Stimulated activated CD4-positive, alpha-beta T cell treated with anti-CD3 and anti-CD28 coated beads, TNF-alpha, amount 100 ng/mL, for 24 hours (primary cell): ENCODE measurements at places on chromosomes 13 and 19.

DNA sequence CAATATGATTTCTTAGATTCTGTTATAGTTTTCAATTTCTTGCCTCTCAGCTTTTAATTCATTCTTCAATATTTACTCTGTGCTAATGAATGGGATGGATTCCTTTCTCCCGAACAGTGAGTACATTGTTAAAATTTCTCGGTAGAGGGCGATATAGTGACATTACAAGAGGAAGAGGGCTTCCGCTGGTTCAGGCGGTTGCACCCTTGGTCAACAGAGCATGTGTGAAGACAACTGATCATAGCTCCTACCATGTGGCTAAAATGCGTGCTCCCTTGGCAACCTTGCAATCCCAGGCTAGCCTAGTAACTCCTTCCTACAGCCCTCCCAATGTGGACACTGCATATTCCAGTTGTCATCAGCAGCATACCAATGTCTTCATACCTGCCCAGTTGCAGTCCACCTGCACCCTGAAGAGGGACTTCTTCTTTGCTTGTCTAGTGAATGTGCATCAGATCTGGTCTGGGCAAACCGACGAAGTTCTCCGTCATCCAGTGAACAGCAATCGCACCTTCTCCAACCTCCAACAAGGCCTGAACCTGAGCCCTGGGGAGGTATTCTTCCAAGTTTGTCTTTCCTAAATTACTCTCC lies 653.0 kb upstream of the GPC6 start:
- no peak for DNase-seq

DNA sequence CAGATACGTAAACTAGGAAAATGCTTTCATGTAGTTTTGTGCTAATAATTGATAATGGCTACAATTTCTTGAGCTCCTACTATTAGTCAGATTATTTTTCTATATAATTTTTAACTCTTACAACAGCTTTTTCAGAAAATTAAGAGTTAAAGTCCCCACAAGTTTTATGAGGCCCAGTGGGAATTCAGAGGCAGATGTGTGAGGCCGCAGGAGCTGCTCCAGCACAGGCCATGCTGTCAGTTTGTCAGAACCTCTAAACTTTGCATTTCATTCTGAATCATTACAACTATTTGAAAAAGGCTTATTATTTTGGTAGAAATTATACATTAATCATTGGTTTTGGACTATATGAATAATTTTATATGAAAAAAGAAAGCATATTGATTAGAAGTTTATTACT lies 370.8 kb downstream of the MYO16 start:
- no peak for DNase-seq

DNA sequence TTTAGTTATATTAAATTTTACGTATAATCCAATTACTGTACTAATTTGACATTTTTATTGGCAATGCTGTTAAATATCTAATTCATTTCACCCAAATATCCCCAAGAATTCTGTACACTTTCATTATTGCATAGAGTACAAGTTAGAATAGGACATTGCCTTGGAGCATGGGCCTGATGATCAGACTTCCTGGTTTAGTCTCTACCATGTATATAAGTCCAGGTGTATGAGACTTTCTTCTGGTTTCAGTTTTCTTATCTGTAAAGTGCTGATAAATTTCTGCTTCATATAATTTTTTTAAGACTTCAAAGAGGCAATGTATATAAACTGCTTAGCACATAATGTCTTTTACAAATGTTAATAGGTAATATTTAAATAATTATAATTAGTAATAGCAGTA lies 179.4 kb downstream of the KLF12 start:
- no peak for DNase-seq

DNA sequence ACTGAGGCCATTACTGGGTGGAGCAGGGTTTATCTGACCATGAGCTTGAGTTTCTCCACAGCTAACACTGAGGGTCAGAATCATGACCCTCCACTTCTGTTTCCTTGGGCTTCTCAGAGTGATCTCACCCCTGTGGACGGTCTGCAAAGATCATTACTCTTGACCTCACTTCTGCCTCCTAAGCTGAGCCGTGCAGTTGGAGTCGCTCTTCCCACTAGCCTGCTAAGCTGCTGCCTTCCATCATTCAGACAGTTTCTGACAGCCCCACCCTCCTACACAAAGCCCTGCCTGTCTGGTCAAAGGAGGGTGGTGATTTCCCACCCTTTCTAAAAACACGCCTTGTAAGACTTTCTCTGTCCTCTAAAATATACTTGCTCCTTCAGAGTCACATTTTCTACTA lies 9.3 kb upstream of the FRY start:
- no peak for DNase-seq

DNA sequence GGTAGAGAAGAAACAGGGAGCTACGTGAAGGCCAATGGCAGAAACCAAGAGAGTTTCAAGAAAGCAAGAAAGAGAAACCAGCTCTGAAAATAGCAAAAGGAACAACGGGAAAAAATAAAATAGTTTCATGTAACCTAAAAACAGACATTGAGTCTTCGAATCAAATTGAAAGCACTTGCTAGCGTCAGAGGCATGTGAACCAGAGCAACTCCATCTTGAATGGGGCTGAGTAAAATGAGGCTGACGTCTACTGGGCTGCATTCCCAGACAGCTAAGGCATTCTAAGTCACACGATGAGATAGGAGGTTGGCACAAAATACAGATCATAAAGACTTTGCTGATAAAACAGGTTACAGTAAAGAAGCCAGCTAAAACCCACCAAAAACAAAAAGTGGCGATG lies 7.3 kb upstream of the PMIS2 start:
- DNase-seq = no peak

GRCh38 chr19:3684054-3684816 lies 16.0 kb downstream of the PIP5K1C start:
- DNase-seq = no peak

DNA sequence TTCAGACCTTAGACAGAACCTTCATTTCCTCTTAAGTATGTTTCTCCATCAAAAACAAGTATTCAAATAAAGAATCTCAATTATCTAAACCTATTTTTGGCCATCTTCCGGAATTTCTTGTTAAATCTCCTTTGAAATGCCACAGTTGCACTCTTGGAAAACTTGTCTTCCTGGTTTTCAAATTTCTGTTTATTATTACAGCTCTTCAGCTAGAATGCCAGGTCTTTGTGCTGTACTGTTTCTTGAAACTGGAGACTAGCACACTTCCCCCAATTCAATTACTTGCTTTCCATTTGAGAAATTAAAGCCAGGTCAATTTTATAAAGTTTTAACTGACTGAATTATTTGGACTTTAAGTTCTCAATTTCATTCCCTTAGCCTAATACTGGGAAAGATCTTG lies 10.2 kb downstream of the KCNRG start:
- DNase-seq = no peak

DNA sequence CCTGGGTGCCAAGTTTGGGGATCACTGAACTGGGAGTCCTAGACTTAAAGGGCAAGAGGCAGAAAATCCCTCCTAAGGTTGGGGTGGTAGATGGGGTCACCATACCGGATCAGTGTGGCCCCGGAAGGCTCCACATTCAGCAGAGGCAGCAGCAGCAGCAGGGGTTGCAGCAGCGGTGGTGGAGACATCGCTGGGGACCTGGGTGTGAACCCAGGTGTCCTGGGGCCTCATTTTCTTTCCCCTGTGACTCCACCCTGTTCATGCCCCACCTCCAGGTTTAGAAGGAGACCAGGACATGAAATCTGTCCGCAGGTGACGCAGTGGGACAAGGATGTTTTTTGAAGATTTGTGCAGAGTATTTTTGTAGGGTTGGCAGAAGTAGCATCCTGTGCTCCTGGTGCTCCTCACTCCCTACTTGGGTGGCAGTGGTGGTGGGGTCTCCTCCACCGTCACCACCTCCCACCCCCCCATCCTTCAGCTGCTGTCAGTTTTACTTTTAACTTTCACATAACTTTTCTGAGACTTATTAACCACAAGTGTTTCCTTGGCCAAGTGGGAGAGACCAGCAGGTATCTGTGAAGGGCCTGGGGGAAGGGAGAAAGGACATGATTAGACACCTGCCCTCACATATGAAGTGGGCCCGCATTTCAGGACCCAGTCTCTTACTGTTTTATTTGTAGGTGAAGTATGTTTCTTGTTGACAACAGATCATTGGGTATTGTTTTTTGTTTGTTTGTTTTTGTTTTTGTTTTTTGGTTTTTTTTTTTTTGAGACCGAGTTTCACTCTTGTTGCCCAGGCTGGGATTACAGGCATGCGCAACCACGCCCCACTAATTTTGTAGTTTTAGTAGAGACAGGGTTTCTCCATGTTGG lies at the start of gene NAPSA:
Gene NAPSA (minus strand): TSS at position 206 of the 873 bp plus-strand sequence. CDS start 18 bp downstream, at position 188.
- no peak for DNase-seq

DNA sequence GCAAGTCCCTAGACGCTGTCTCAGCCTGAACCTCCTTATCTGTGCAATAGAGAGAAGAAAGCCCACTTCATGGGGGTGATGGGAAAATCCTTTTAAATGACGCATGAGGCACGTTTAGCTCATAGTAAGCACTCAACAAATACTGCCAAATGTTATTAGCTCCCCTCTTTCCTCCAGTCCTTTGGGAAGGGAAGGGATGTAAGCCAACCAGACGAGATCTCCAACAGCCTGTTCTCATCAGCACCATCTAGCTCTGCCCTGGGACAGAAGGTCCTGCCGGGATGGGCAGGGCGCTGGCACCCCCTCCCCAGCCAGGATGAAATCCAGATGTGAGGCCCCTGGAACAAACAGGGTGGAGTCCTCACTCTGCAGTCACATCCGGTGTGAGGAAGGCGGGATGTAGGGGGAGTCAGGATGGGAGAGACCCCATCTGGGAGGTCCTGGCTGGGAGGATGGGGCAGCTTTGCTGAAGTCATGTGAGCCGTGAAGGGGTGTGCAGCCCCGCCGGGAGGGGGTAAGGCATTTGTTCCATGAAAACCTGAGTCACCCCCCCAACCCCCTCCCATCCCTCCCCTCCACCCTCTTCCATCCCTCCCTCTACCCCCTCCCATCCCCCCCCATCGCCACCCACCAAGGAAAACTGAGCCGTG lies 4.6 kb downstream of the S1PR2 start:
- DNase-seq = no peak

- no peak for DNase-seq
Observed at GRCh38 chr19:19538785-19539166, 711 bp downstream of the CILP2 start.

GRCh38 chr13:102977471-102977870 lies 88.7 kb downstream of the SLC10A2 start:
- no peak for DNase-seq

DNA sequence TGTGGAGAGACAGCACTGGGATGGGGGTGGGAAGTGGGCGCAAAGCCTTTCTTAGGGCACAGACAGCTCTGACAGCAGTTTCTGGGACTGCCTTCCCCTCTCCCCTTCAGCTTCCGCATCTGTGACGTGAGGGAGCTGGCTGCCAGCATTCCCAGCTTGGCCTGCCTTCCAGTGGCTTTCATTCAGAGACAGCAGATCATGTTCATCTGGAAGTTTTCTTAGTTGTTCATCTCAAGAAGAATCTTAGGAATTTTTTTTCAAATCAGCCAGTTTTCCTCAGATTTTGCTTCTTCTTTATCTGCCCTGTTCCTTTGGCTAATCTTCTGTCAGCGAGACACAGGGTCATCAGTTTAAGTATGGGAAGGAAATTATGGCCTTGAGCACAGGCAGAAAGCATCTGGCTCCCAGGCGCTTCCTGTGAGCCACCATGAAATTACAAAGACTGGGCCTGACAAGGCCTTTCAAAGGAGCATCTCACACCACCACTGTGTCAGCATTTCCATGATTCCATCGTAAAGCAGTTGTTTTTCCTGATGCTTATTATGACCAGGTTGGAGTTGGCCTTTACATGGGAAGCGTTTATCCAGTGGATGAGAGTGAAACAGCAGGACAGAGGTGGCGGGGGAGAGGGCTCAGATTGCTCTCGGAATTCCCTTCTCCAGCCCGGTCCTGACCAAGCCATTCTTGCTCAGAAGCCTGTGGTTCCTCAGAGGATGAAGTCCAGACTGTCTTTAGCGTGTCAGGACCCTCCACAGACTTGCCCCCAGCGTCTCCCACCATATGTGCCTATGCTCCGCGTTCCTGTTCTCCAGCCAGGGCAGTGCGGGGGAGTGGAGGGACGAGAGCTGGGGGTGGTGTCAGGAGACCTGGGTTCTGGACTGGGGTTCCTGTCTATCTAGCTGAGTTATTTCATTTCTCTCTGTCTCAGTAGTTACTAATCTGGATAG lies 43.6 kb downstream of the ARHGAP35 start:
- no peak for DNase-seq

GRCh38 chr13:41460074-41460465 lies 2.7 kb downstream of the RGCC start:
- DNase-seq = no peak

- DNase-seq = no peak
Observed at GRCh38 chr19:51024924-51025323, 1.5 kb downstream of the KLK11 start.

GRCh38 chr19:42324655-42325307 lies 654 bp upstream of the MEGF8 start:
- DNase-seq = no peak

- DNase-seq = no peak
Observed at GRCh38 chr19:29329460-29330134, 116.6 kb upstream of the UQCRFS1 start.

DNA sequence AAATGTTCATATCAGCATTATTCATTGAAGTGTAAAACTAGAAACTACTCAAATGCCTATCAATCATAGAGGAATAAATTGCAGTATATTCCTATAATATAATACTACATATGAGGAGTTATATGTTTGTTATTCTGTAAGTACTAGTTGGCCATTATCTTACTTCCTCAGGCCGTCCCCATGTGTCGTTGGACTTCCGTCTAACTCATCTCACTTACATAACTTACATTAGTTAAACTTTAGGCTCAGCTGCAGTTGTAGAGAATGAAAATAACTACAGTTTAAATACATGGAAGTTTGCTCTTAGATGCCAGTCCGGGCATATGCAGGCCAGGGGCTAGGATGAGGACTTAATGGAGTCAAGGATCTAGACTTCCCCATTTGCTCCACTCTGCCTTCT lies 8.6 kb upstream of the EPSTI1 start:
- DNase-seq = no peak

DNA sequence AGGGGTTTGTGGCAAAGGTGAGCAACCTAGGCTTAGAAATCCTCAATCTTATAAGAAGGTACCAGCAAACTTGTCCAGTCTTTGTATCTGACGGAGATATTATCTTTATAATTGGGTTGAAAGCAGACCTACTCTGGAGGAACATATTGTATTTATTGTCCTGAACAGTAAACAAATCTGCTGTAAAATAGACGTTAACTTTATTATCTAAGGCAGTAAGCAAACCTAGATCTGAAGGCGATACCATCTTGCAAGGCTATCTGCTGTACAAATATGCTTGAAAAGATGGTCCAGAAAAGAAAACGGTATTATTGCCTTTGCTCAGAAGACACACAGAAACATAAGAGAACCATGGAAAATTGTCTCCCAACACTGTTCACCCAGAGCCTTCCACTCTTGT lies 3.8 kb upstream of the KLK2 start:
- no peak for DNase-seq

- DNase-seq = no peak
Observed at GRCh38 chr13:23792680-23793079, 96.5 kb downstream of the MIPEP start.
